ENCODE measurements at places on chromosomes 13 and 19.

GRCh38 chr19:13007292-13008045 lies 12.2 kb downstream of the NFIX start:
- no peak for DNase-seq

GRCh38 chr19:46356149-46357055 lies 9.5 kb downstream of the PPP5C start:
- DNase-seq: no peak

DNA sequence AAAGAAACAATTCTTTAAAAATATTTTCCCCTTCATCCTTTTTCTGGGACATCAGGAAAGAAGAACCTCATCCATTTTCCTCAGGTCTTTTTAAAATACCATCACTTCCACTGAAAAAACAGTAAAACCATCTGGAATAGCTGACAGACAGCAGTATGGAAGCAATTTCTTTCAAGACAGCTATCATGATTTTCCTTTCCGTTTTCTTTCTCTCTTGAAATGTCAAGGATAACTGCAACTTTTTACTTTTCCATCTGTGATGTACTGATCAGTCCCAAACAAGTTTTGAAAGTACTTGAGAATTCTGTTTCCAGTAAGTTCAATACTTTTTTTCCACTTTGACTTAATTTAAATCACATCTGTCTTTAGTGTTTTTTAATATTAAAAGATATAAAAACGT lies 211.2 kb downstream of the LHFPL6 start:
- no peak for DNase-seq

DNA sequence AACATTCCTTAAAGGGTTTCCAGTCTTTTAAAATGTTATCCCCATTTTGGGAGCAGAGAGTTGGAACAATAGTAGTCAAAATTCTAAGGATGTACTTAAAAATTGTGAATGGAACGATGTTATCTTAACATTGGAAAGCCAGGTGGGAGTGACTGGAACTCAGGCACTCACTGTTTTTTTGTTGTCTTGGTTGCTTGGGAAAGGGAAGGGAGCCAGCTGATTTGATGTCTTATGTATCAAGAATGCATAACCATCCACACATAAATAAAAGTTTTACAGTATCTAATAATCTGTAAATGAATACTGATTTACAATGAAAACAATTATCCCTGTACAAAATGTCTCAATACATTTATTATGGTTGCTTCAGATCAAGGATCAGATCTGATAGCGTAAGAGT lies 88.7 kb downstream of the SLC10A2 start:
- no peak for DNase-seq

DNA sequence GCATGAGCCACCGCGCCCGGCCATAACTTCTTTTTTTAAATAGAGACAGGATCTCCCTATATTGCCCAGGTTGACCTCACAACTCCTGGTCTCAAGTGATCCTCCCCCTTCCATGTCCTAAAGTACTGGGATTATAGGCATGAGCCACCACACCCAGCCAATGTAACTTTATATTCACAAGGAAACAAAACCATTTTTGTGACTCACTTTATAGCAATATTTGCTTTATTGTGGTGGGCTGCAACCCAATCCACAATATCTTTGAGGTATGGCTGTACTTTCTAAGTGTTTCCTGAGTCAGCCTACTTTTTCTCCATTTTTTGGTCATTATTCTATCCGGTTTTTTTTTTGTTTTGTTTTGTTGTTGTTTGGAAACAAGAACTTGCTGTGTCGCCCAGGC lies 7.9 kb upstream of the ZIM3 start:
- no peak for DNase-seq

DNA sequence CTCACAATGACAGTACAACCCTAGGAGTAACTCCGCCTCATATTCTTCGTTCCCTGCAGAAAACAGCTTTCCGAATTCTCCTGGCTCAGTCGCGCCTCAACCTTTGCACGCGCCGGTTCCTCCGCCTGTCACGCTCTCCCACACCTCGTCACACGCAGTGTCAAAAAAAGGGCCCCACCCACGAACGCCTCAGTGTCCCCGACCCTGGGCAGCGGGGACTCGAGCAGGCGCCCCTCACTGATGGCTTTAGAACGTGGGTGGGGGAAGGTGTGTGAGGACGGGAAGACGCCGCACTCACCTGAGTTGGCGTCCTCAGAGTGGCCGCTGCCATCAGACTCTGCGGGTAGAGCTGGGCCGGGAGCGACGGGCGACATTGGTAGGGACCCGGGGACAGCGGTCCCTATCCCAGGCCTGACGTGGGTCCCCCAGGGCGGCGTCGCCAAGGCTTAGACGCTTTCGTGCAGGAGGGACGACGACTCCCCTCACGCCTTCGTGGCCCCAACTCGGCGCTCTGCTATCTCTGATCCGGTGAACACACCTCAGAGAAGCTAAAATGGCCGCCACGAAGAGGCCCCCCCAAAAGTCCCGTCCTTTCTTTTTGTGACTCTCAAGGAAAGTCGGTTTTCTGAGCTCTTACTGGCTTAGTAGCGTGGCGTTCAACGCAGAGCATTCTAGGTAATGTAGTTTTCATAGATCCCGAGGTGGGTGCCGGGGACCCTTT lies at the start of gene ZNF154:
ZNF154 (minus strand) TSS at position 564 of the 721 bp plus-strand sequence; CDS start at position 331, 233 bp downstream.
- no peak for DNase-seq

GRCh38 chr13:30810261-30810701 lies 74.9 kb downstream of the ALOX5AP start:
- DNase-seq: no peak

DNA sequence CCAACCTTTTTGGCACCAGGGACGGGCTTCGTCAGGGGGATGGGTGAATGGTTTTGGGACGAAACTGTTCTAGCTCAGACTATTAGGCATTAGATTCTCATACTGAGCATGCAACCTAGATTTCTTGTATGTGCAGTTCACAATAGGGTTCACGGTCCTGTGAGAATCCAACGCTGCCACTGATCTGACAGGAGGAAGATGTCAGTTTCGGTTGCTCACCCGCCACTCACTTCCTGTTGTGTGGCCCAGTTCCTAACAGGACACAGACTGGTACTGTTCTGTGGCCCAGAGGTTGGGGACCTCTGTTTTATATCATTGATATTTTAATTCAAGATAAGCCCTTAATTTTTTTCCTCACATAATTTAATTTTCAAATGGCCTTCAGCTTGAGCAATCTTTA lies 26.7 kb upstream of the TDRD3 start:
- DNase-seq: no peak

- peak; percentile 67 for DNase-seq
Observed at GRCh38 chr19:17021793-17022590, 4.6 kb downstream of the CPAMD8 start.

DNA sequence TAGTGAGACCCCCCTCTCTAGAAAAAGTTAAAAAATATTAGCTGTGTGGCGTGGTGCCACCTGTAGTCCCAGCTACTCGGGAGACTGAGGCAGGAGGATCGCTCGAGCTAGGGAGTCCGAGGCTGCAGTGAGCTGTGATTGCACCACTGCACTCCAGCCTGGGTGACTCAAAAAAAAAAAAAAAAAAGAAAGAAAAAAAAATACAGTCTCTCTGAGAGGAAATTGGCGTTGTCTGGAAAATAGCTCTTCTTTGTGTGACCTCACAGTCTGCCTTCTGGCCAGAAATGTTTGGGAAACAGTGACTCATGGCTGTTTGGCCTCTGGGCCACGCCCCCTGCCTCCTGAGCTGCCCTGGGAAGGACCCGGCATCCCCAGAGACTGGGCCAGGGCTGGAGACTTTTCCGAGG lies 10.7 kb downstream of the MARCHF2 start:
- DNase-seq: peak; percentile 63

GRCh38 chr19:40279761-40280607 lies 5.2 kb downstream of the AKT2 start:
- DNase-seq: no peak
